Renal cortical epithelial cell (primary cell): ENCODE measurements at places on chromosomes 7 and 10. TPM values are rescaled to one million over a fixed set of nuclear protein-coding genes. Genes with fewer than 3 reads are reported as not detected.

FAM237B gene
- not detected in 2 replicates for total RNA-seq

LIPF gene
- not detected in 2 replicates for total RNA-seq

INA gene
- 1.8 and 5.2 TPM in 2 replicates for total RNA-seq

DEPP1 gene
- 11.3 and 24.5 TPM in 2 replicates for total RNA-seq

- DNase-seq, result no peak
Observed at GRCh38 chr7:23247046-23247602, 549 bp downstream of the GPNMB start.

GRCh38 chr10:78817361-78817760 is 251.4 kb upstream of the ZMIZ1 start:
- DNase-seq, result no peak

DNA sequence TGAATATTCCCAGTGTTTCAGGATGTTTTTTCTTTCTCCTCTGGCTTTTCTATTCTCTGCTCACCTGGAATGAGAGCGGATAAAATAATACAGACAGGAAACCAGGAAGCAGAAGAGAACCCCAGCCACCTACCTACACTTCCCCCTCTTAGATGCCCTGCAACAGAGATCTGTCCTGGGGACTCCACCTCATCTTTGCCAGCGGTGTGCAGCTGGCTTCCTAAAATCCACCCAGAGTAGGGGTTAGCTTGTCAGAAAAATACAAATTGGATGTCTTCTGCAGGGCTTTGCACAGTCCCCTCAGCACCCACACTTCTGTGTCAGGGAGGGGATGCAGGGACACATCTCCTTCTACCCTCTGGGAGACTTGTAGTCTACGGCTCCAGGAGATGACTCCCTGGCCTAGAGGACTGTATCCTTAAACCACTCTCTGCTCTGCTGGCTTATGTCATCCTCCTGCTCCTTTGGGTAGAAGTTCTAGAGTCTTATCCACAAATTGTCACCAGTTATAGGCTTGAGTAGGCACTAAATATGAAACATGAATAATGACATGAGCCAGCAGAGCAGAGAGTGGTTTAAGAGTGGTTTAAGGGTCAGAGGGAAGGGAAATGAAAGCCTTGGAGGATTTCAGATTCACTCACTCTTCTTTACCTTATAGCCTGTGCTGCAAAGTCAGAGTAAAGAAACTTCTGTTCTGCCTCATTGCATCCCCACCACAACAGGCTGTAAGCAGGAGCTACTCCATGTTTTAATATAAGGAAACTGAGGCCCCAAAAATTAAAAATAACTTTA is 749.4 kb downstream of the AUTS2 start:
- DNase-seq, result no peak

GRCh38 chr7:158815083-158815799 is 14.1 kb downstream of the ESYT2 start:
- DNase-seq, result no peak

GRCh38 chr7:24955313-24955712 is 24.7 kb downstream of the OSBPL3 start:
- DNase-seq, result no peak

DNA sequence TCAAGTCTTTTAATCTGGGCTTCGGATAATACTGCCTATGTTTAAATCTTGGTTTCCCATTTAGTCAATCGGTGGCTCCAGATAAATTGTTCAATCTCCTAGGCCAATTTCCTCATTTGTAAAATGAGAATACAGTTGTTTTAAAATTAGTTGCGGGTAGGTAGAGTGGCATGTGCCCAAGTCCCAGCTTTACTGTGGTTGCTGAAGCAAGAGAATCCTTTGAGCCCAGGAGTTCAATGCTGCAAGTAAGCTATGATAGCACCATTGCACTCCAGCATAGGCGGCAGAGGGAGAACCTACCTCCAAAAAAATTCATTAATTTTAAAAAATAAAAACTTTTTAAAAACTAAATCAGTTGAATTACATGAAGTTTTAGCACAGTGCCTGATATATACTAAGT is 7.3 kb downstream of the RNF216 start:
- DNase-seq, result no peak

DNA sequence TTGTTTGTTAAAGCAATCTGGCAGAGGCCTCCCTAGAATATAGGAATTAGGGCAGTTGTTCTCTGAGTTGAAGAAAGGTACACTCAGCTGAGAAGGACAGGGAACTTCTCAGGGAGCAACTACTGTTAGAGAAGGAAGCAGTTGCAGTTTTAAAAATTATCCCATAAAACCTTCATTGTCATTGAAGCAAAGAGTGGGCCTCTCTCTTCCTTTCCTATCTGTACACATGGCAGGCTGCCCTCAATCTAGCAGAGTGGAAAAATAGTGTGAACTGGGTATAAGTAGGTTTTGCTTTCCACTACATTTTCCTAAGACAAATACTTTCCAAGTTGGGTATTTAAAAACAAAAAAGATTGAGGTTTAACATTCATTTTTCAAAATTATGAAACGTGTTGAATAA is 236.7 kb upstream of the KLF14 start:
- DNase-seq, result no peak

DNA sequence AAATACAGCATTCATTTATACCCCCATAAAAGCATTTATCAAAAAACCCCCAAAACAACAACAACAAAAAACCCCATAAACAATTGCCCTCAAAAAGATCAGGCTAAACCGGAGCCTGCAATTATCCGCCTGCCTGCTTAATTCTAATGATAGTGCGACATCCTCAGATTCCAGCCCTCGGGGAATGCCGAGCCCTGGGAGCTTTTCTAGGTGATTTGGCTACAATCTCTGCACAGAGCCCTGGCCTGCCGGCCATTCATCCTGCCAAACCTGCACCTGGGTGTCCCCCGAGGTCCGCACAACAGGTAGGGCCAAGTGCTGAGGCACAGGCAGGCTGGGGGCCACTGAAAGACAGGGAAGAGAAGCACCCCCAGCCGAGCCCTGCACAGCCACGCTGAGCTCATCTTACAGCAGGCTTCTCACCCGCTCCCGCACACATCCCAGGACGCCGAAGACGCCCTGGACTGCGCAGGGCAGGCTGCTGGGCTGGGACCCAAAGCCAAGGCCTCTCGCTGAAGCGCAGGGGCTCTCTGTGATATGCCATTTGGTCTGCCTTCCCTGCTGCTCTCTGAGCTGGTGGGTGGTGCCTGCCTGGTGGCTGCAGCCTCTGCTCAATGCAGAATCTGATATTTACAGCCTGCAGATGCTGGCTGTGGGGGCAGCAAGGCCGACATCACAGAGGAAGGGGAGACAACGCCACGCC is 57.5 kb downstream of the CAMK2B start:
- DNase-seq, result no peak

DNA sequence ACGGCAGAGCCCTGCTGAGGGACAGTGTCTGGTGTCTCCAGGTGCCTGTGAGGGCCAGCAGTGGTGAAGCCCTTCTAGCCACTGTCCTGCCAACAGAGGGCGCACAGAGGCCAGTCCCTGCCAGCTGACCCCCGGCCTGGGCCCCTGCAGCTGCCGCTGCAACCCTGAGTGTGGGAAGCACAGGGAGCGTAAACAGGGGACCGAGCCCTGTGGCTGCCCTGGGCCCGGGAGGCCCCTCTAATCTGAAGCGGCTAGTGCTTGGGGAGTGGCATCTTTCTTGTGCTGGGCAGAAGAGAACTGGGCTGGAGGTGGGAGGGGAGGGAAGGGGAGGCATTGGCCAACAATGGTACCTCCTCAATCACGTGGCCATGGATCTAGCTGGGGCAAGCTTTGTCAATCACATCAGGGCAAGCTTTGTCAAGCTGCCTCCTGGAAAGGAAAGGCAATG is 34.6 kb downstream of the TRIM8 start:
- DNase-seq, result peak; percentile 64
